ENCODE measurements at places on chromosomes 3 and 15.

GRCh38 chr3:165503825-165504224 lies 307.6 kb upstream of the SLITRK3 start:
- DNase-seq: no peak

DNA sequence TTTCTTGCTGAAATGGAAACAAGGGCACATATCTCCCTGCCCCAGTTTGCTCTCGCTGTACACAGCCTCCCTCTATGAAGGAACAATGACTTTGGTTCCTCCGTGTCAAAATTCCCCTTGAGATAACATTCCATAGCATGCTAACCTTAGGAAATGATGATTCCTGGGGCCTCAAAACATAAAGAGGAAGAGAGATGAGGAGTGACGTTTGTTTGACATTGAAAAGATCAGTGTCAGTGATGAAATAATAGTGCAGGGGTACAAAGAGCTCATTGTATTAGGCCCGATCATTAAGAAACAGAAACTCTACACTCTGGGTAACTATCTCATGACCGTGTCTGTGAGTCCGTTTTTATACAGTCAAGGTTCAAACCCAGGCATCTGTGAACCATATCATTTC lies 55.2 kb downstream of the ARNT2 start:
- no peak for DNase-seq

DNA sequence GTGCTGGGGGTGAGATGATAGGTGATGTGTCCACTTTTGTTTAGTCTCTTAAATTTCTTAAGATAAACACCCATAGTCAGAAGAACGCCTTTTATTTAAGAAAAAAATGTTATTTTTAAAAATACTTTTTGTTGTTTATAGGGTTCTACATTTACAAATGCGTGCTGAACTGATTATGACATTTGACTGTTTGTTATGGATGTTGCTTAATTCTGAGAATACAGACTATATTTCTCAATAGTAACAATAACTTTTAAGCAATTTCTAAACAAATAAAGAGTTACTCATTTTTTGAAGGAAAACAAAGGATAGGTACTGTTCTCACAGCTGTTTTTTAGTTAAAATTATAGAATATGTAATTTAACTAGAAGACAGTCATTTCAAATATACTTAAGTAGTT lies 249.9 kb upstream of the GBE1 start:
- no peak for DNase-seq

DNA sequence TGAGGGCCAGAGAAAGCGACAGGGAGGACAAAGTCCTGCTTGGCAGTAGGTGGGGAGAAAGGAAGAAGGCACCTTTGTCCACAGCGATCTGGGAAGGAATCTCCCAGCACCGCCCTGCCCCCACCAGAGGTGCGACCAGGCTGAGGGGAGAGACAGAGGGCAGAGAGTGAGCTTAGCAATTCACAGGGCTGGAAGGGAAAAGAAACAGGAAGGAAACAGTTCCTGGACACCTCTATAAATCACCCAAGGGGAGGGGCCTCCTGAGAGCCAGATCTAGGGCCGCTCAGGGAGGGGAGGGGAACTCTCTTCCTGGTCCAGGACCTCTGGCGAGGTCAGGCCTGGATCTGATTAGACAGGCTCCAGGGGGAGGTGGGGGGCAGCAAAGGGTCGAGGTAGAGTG lies 35.4 kb downstream of the RNU5B-1 start:
- DNase-seq: no peak

DNA sequence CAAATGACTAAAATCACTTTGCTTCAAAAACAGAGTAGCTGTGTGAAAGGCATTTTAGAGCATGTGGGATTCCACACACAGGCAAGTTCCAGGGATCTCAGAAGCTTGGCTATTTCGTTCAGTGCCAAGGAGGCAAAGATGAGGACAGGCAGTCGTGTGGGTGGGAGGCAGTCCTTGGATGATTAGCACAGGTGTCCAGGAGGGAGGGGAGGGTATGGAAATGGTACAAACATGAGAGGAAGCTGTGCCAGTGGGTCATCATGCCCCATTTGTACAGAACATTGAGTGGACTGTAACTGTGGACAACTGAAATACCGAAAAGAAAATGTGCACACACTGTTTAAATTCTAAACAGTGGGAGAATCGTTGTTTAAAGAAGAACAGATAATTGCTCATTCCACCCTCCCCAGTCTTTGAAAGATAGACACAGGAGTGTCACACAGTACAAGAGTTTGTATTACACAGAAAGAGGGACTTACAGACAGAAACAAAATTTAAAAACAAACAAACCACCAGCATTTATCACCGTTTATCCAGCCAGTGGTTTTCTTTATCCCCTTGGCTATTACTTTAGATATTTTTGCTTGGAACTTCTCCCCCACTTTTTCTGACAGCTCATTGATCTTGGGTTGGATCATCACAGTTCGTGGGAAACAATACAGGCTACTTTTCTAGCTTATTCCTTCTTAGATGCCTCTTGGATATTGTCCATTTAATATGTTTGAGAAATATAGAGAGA lies 122.9 kb downstream of the GREM1 start:
- no peak for DNase-seq

GRCh38 chr3:141959589-141960554 lies 83.4 kb downstream of the ATP1B3 start:
- no peak for DNase-seq

Data from stimulated activated CD8-positive, alpha-beta memory T cell treated with anti-CD3 and anti-CD28 coated beads, Interleukin-7, amount 100 ng/mL, for 1 hour (primary cell).